Natural killer cell treated with Interleukin-12 subunit alpha and Interleukin-12 subunit beta and Interleukin-15 and Interleukin-18, amount 100 ng/mL, for 72 hours (primary cell): ENCODE measurements at places on chromosomes 5 and 9.

GRCh38 chr5:170636206-170636605, 132.4 kb downstream of the KCNIP1 start:
- DNase-seq = no peak

DNA sequence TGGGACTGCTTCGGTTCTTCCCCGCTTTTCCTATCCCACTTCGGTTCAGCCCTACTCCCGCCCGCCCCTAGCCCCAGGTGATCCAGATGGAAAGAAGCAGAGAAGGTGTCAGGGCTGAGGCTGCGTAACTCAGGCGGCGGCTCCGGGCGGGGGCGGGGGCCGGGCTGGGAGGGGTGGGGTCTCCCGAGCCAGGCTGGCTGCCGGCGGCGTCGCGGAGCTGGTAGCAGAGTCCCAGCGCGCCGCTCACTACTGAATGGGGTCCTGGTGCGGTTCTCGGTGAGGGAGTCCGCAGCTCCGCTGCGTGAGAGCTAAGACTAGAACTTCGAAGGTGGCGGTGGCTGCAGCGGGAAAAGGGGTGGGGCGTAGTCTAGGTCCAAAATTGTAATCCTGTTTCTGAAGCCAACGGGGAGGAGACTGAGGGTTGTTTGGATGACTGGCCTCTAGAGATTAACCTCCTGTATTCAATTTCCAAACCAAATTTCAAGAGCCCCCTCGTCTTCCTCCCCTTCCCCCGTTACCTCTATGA, 1.4 kb downstream of the PRR16 start:
- no peak for DNase-seq

DNA sequence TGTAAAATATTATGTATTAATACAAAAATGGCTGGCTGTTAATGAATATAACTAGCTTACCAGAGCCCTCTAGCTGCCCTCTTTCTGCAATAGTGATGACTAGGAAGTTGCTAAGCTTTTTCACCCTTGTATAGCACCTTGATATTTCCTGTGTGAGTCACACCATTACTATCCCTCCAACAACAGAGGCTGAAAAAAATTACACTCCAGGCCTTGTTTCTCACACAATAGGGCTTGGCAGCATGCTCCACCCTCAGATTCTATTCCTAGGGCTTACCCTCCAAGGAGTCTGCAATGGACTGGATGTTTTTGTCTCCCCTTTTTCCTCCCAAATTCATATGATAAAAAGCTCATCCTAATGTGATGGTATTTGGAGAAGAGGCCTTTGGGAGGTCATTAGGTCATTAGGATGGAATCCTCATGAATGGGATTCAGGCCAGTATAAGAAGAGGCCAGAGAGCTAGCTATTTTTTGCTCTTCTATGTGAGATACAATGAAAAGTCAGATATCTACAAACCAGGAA, 184.6 kb upstream of the MAP1B start:
- no peak for DNase-seq

DNA sequence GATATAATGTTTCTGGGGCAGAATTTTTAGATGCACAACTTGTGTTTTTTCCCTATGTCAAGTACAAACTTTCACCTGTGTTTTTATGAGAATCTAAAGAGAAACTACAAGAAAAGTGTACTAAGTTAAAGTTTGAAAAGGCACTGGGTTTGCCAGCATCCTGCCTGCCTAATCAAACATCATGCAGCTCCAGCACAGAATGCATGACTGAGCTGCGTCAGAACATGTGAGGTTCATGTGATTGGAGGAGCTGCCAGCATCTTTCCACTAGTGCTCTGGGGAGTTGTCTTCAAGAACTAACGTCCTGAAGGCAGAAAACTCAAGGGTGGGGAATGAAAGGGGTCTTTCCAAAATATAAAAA, 46.1 kb upstream of the RIC1 start:
- DNase-seq = no peak

DNA sequence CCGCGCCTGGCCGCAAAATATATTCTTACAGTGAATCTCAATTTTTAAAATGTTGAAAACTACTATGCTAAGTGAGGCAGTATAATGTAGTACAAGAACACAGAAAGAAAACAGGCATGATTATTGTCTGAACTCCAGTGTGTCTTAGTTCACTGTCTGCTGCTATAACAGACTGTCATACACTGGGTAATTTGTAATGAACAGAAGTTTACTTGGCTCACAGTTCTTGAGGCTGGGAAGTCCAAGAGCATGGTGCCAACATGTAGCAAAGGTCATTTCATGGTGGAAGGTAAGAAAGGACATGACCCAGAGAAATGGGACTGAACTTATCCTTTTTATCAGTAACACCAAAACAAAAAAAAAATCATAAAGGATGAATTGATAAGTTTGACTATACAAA, 19.9 kb upstream of the TEX10 start:
- no peak for DNase-seq

- DNase-seq = no peak
These were observed 89.2 kb downstream of the PPIC start for GRCh38 chr5:122947372-122947771.

DNA sequence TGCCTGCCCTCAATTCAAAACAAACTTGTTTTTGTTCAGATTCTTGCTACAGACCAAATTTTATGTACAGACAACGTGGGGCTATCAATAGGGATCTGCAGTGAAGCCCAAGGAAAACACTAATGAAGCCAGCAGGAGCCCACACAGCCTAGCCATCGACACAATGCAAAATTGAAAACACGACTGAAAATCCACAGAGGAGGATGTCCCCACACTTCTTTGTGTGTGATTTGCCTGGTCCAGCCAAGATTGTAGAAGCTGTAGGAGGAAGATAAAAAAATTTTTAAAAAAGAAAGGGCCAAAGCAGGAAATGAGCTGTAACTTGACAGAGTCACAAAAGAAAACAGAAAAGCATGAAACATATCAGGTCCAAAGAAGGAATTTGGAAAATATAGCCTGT, 34.8 kb downstream of the HTR4 start:
- DNase-seq = no peak

DNA sequence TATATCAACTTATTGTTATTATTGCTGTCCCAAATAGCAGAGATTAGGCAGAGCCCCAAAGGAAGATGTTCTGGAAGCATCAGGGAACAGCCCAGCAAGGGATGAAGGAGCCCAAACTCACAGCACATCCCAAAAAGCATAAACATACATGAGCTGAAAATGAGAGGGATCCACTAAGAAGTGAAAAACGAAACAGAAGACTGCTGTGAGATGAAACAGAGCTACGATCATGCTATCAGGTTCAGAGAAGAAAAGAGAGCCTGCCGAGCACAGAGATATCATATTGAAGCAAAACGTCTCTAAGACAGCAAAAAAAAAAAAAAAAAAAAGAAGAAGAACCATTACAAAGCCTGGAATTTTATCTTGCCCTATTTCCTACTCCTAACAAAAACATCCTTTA, 127.3 kb downstream of the ZNF608 start:
- no peak for DNase-seq

GRCh38 chr9:90860382-90860781, 58.8 kb downstream of the SYK start:
- no peak for DNase-seq

DNA sequence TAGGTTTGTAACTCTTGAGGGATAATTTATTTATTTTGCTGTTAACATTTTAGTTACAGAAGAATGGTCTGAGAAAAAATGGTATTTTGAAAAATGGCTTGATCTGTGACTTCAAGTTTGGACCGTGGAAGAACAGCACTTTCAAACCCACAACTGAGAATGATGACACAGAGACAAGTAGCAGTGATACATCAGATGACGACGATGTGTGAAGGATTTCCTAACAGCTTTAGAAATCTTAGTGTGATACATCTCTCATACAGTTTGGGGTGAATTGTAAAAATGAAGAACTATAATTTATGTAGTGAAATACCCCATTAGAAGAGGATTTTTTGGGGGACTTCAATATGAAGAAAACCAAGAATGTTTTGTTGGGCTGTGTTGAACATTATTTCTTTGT, 88.7 kb downstream of the GPBP1 start:
- DNase-seq = no peak

DNA sequence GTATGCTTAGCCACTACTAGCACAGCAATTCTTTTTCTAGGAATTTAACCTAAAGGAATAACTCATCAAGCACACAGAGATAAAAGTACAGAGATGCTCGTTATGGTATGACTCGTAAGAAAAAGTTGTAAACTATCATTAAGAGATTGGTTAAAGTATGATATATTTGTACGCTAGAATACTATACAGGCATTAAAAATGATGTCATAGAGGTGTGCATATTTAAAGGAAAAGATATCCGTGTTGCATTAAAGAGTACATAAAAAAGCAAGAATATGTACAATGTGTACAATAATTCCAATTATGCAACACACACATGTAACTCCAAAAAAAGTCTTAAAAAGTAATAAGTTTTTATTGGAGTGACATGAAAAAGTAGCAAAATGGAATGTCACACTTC, 54.5 kb upstream of the PALM2AKAP2 start:
- DNase-seq = no peak

GRCh38 chr9:33661176-33661575, 134.2 kb upstream of the PRSS3 start:
- no peak for DNase-seq

DNA sequence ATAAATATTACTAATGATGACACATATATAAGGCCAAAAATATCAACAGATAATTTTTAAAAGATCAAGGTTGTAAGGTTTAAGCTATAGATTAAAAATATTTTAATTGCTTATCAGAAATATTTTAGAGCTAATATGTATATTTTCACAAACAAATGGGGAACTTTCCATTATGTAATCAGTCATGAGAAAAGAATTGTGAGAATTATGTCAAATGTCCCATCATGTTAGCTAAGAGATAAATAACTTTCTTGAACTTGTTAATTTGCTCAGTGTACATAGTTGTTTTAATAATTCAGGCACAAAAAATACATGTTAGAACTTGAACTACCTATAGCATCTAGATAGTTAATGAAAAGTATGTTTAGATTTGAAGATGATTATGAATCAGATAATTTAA, 67.7 kb downstream of the SYK start:
- DNase-seq = no peak

DNA sequence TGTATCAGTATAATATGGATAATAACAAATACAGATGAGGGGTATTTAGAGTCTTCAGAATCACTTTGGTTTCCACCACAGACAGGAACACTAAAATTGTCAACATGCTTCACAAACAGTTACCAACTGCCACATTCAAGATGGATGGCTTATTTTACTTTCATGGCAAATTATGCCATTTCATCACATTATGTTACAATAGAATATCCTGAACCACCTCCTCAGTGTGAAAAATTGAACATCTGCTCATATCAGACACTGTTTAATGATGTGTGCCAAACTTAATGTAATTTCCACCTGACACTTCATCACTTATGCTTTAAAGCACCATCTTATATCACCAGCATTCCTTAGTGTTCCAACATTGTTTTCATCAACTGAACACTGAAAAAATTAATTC, 357.4 kb downstream of the KCNN2 start:
- no peak for DNase-seq

GRCh38 chr5:134383980-134384697, 12.8 kb downstream of the UBE2B start:
- DNase-seq = no peak

DNA sequence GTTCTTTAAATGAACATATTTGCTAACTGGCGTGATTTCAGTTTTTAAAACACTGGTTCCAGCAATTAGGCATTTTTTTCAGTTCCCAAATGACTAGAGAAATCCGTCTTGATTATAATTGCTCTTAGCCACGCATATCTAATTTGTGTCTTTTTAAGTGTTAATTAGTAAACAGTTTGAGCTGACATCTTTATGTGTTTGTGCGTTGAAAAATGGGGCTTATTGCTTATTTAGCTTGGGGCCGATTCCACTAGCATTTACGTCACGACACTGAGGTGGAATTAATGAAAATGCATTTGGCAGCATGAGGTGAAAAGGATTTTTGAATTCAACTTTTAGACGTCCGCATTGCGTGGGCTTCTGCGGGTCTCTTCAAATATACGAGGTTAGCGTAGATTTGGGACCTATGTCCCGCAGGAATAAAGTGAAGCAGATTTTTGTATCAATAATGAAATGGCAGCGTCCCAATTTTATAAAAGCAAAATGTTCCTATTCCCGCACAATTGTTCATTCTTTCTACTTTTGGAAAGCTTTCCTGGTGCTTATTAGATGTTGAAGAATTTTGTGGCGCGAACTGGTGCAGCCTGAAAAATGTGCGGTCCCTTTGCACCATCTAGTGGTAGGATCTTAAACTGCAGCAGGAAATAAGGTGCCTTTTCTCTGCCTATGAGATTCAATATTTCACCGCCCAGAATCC, 122.7 kb upstream of the LMX1B start:
- DNase-seq = peak; percentile 85

DNA sequence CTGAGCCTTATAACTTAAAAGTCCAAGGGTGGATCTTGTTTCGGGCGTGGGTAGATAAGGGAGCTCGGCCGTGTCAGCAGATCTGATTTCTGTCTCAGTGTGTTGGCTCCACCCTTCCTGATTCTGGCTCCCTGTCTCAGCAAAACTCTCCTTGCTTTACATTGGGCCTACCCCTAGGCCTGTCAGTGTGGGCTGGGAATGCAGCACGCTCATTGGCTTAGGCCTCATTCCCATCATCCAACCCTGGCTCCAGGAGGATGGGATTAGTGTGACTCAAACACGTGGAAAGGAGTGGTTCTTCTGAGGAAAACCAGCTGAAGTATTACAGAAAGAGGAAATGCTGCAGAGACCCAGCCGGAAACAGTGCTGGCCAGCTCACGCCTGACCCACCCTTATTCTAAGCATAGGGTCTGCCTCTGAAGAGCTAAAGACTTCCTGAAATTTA, 59.9 kb downstream of the ZFAND5 start:
- DNase-seq = peak; percentile 65

GRCh38 chr9:130487500-130487899, 42.7 kb downstream of the ASS1 start:
- DNase-seq = no peak

- no peak for DNase-seq
These were observed 194.6 kb downstream of the GAS1 start for GRCh38 chr9:86752733-86753132.

- no peak for DNase-seq
These were observed 98.5 kb downstream of the APBA1 start for GRCh38 chr9:69573651-69574050.

DNA sequence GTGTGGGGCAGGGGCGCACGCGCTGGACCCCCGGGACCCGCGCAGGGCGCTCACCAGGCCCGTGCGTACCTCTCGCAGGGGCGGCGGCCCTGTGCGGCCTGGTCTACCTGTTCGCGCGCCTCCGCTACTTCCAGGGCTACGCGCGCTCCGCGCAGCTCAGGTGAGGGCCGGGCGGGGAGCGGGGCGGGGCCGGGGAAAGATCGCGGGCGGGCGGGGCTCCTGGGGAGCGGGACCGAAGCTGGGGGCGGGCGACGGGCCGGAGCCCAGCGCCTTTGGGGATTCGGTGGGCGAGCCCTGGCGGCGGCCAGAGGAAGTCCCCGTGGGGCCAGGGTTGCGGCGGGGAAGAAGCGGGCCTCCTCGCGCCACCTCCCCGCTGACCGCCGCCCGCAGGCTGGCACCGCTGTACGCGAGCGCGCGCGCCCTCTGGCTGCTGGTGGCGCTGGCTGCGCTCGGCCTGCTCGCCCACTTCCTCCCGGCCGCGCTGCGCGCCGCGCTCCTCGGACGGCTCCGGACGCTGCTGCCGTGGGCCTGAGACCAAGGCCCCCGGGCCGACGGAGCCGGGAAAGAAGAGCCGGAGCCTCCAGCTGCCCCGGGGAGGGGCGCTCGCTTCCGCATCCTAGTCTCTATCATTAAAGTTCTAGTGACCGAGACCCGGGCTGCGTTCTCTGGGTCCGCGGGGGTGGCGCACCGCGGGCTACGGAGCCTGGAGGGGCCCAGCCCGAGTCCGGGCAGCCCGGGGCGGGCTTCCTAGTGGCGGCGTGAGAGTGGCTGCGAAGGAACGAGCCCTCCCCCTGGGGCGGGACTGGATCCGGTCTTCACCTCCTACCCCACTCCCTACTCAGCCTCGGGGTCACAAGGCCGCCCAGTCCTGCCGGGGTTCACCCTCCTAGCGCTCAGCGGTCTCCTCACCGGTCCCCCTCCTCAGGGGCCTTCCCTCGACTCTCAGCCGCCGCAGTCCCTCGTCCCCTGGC, 2.4 kb downstream of the LTC4S start:
- DNase-seq = peak; percentile 89
